Ovary (tissue), 10 donors: ENCODE measurements at places on chromosomes 2 and 18. TPM values are rescaled to one million over a fixed set of nuclear protein-coding genes. Genes with fewer than 3 reads are reported as not detected.

DNA sequence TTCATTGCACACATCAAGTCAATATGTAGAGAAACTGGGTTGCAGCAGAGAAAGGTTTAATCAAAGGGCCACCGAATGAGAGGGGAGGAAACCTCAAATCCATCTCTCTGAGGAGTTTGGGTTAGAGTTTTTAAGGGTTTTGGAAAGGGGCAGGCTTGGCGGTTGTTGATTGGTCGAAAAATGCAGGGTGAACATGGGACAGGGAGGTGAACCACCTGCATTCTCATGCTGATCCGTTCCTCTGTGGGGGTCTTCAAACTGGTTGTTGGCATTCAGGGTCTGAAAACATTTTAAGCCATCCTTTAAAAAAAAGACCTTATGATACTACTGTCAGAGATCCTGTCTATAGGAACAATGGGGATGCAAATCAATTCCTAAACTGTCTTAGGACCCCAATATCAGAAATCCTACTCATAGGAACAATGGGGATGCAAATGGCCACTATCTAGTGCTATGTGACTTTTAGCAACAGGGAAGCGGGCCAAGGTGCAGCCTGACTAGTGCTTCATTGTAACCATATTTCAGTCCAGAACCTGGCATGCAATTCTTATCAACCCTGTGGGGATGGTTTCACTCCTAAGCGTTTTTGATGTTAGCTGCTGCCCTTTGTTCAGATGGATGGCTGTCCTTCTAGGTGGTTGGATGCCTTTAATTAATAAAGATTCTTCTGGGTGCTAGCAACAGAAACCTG is 120.1 kb upstream of the MGAT5 start:
- no peak overlapping the region for H3K27ac ChIP-seq
- no peaks in the 10 kb centered on the region for H3K36me3 ChIP-seq

The STARD6 gene
- total RNA-seq = not detected

The SERPINB2 gene
- total RNA-seq = not detected

DNA sequence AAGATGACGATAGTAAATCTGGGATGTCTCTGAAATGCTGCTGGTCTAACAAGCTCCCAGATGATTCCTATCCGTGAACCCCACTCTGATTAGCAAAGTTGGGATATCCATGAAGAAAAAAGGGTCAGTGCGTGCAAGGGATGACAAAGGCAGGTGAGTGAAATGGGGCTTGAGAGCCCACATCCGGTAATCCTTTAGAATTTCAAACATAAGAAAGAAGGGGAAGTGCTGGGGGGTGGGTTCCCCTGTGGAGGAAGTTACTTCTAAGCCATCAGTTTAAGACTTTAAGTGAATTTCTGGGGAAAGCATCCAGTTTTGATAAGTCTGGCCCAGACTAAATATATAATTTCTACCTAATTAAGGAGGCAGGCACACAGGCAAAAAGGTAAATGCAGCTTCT is 209.5 kb downstream of the DPP10 start:
- H3K36me3 ChIP-seq = no peaks in the 10 kb centered on the region
- no peak overlapping the region for H3K4me3 ChIP-seq
- no peak for DNase-seq
- H3K27me3 ChIP-seq = no peaks in the 10 kb centered on the region

DNA sequence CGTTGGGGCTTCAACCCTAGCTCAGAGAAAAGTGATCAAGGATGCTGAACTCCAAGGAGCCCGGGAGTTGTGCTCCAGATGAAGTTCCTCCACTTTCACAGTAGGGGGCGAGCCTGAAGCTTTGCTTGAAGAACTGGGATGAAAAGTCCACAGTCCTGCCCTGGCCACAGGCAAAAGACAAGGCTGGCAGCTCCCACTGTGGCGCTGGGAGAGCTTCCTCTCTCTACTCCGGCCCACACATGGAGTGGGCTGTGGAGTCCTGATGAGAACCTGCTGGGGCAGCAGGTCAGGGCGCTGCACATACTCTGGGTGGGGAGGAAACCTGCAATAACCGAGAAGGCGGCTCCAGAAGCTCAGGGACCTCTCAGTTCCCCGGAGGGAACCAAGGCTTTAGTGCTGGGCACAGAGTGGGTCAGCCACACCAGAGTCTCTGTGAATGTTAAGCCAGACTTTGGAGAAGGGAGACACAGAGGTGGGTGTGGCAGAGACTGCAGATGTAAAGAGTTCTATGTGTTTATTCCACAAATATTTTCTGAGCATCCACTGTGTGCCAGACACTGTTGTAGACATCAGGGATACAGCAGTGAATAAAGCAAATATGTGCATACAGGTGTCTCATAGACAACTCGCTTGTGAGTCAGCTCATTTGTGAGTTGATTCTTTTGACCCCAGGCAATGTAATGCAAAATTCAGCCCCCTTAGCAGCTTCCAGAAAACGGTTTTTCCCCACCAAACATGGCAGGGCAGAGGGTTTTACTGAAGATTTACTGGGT is 48.0 kb upstream of the MRPL33 start:
- peaks cover 2% of the 10 kb centered on the region for H3K27me3 ChIP-seq
- H3K4me1 ChIP-seq = peaks cover 10% of the 10 kb centered on the region
- peak; percentile 75 for DNase-seq
- H3K4me3 ChIP-seq = no peak overlapping the region
- peak overlapping the region; percentile 79 for H3K27ac ChIP-seq
- H3K36me3 ChIP-seq = no peaks in the 10 kb centered on the region

DNA sequence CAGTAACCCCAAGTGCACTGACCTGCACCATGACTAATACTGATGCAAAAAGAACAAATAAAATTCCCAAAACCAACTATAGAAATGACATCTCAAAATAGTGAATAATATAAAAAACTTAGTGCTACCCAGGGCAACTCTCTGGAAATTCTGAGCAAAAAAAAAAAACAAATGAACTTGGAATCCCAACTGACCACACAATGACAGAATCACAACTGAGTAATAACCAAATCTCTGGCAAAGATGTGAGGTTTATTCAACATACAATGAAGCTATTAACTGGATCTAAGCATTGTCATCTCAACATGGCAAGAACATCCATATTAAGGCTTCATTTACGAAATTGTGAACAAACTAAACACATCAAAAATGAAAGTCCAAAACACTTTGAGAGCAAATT is 22.7 kb downstream of the EXOC6B start:
- DNase-seq = no peak
- no peak overlapping the region for H3K4me3 ChIP-seq

GRCh38 chr2:232349546-232349945 is 29.0 kb upstream of the ALPP start:
- H3K27ac ChIP-seq = no peak overlapping the region
- H3K36me3 ChIP-seq = no peaks in the 10 kb centered on the region
- peaks cover 3% of the 10 kb centered on the region for H3K4me1 ChIP-seq

- no peaks in the 10 kb centered on the region for H3K27me3 ChIP-seq
- no peaks in the 10 kb centered on the region for H3K36me3 ChIP-seq
- H3K4me3 ChIP-seq = no peak overlapping the region
- no peak overlapping the region for H3K27ac ChIP-seq
Measured at GRCh38 chr2:190999949-191000665, 13.9 kb downstream of the STAT1 start.

DNA sequence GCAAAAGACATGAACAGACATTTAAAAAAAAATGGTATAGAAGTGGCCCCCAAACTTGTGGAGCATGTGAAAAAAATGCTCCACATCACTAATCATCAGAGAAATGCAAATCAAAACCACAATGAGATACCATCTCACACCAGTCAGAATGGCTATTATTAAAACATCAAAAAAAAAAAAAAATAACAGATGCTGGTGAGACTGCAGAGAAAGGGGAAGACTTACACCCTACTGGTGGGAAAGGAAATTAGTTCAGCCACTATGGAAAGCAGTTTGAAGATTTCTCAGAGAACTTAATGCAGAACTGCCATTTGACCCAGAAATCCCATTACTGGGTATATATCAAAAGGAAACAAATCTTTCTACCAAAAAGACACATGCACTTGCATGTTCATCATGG is 164.8 kb downstream of the RIT2 start:
- H3K4me1 ChIP-seq = no peaks in the 10 kb centered on the region
- H3K27me3 ChIP-seq = no peaks in the 10 kb centered on the region
- H3K27ac ChIP-seq = no peak overlapping the region
- DNase-seq = no peak
- no peaks in the 10 kb centered on the region for H3K36me3 ChIP-seq

- no peak overlapping the region for H3K27ac ChIP-seq
- no peaks in the 10 kb centered on the region for H3K36me3 ChIP-seq
- no peaks in the 10 kb centered on the region for H3K4me1 ChIP-seq
- DNase-seq = no peak
- H3K4me3 ChIP-seq = no peak overlapping the region
Measured at GRCh38 chr2:196336207-196336606, 164.8 kb upstream of the STK17B start.

DNA sequence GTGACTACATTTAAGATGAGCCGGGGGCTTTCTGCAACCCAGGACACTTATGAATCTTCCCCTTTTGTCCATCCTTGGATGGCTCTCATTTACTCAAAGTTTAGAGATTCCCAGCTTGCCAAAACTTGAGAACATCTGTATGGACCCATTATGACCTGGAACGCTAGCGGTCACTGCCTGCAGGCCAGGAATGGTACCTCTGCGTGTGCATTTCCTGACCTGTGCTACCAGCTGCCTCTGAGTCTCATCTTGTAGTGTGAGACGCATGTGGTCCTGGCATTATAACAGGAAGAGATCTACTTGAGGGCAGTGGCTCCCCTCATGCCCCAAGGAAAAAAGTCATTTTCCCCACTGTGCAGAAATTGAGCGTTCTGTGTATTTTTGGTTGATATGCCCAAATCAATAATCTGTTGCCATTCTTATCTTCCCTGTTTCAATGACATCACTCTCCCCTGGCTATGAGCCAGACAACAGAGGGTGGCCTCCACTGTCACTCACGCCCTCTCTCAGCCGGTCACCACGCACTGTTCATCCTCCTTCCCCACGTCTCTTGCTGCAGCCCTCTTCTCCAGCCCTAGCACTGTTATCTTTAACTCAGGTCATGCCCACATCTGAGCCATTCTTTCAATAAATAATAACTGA is 28.5 kb upstream of the NPAS2 start:
- no peaks in the 10 kb centered on the region for H3K36me3 ChIP-seq
- H3K4me3 ChIP-seq = no peak overlapping the region
- no peaks in the 10 kb centered on the region for H3K4me1 ChIP-seq
- H3K27ac ChIP-seq = no peak overlapping the region
- H3K27me3 ChIP-seq = no peaks in the 10 kb centered on the region
- DNase-seq = no peak

The IRS1 gene
- total RNA-seq = 45.1 TPM

DNA sequence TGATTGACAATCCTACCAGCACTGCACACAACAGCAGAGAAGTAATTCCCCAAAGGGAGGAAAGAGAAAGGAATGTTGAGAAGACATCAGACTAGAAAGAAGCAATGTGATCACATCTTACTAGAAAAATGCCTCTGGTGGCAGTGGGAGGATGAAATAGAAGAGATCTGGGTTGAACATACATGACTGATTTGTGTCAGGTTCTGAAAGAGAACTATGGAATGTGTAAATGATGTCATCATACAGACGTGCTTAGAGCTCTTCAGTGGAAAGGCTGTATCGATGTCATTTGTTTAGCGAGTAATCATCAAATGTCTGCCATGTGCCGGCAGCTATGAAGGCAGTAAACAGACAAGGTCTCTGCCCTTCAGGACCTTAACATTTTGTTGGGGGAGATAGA is 24.9 kb downstream of the GORASP2 start:
- H3K27me3 ChIP-seq = no peaks in the 10 kb centered on the region
- no peak for DNase-seq
- no peaks in the 10 kb centered on the region for H3K36me3 ChIP-seq

The WNT6 gene
- total RNA-seq = 2.0 TPM

- H3K27me3 ChIP-seq = no peaks in the 10 kb centered on the region
- H3K36me3 ChIP-seq = no peaks in the 10 kb centered on the region
- DNase-seq = no peak
- no peak overlapping the region for H3K27ac ChIP-seq
- no peaks in the 10 kb centered on the region for H3K4me1 ChIP-seq
Measured at GRCh38 chr2:211248841-211249240, 692.4 kb downstream of the CPS1 start.

The POTEI gene
- total RNA-seq = not detected

DNA sequence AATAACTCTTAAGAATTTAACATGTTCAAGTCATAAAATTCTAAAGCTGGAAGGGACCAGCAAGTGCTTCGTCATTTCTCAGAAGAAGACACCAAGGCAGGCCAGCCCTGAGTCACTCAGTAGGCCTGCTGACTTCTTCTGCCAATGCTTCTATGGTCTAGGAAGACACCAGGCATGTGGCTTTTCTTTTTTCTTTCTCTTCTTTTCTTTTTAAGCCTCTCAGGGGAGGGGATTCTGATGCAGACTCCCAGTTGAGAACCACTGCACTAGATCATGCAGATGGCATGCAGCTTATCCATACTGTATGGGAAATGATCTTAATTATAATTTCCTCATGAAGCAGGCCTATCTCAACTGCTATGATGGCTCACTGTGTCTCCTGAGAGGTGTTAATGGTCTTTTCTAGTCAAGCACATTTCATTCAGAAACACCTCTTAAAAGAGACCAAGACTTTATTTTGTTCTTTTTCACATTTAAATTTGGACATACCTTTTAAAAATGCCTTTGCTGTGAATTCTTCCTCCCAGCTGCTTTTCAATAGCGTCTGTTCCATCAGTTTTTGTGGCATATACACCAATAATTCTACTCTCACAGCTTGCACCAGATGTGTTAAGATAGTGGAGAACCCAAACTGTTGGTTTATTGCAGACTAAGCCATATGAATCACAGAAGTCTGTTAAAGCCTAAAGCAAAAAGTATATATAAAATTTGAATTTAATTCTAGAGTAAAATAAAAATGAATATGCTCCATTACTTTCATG is 11.3 kb downstream of the KCTD18 start:
- no peaks in the 10 kb centered on the region for H3K27me3 ChIP-seq
- DNase-seq = no peak
- H3K4me1 ChIP-seq = no peaks in the 10 kb centered on the region
- H3K4me3 ChIP-seq = no peak overlapping the region
- H3K36me3 ChIP-seq = no peaks in the 10 kb centered on the region

The CDH20 gene
- under 0.01 TPM for total RNA-seq

The CCDC74A gene
- 10.5 TPM for total RNA-seq

The TCF23 gene
- 8.6 TPM for total RNA-seq

The MAP3K19 gene
- total RNA-seq = 1.5 TPM

- no peak overlapping the region for H3K27ac ChIP-seq
- H3K36me3 ChIP-seq = no peaks in the 10 kb centered on the region
- H3K4me1 ChIP-seq = no peaks in the 10 kb centered on the region
- H3K4me3 ChIP-seq = no peak overlapping the region
- DNase-seq = no peak
Measured at GRCh38 chr2:206615417-206616089, 26.7 kb upstream of the FAM237A start.
